ENCODE measurements at places on chromosomes 6 and 20. TPM values are rescaled to one million over a fixed set of nuclear protein-coding genes. Genes with fewer than 3 reads are reported as not detected.

REM1 gene
- total RNA-seq: not detected

HLA-DRB5 gene
- total RNA-seq: not detected

MOG gene
- total RNA-seq: not detected

POM121L2 gene
- total RNA-seq: not detected

MRPL2 gene
- 19.4 TPM for total RNA-seq

GRCh38 chr6:167791091-167791779 lies 35.5 kb upstream of the AFDN start:
- DNase-seq: no peak

DNA sequence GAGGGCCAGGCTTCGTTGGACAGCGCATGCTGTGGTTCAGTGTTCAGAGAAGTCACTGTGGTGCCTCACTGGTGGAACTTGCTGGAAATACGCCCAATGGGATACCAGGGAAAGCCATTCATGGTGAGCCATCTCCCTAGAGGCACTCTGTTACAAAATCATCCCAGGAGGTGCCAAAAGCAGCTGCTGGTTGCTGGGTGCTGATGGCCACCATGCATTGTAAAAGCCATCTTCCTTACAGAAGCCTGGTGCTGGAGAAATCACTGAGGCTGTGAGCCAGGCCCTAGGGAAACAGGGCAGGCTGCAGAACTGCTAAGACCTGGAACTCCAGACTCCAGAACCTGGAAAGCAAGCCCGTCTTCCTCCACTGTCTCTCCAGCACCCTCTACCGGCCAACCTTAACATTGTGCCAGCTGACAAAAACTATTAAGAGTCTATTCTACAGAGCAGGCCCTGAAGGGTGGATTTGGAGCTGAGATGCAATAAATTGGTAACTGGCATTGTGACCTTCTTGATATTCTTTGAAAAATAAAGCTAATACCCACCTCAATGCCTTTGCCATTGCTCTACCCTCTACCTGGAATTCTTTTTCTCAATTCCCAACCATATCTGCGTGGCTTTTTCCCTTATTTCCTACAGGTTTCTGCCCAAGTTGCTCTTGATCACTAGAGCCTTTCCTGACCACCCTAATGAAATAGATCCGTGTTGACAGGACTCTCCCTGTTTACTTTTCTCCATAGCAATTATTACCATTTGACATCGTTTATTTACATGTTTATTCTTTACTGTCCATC lies 18.5 kb downstream of the SNRPB start:
- DNase-seq: peak; percentile 86

DNA sequence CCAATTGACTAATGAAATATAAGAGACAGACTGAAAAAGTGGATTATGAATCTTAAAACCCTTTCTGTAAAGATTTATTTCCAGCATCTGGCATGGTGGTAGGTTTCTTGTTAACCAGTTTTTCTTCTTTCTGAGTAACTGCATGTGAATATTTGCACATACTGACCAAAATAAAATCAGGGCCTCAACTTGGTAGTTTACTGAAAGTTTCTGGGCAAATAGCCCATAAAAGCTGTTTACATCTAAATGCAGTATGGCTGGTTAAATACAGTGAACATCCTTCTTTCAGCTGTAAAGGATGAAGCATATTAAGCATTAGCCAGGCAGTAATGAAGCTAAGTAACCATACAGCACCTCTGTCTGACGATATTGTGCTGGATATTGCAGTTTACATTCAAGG lies 83.6 kb upstream of the EYS start:
- no peak for DNase-seq

DNA sequence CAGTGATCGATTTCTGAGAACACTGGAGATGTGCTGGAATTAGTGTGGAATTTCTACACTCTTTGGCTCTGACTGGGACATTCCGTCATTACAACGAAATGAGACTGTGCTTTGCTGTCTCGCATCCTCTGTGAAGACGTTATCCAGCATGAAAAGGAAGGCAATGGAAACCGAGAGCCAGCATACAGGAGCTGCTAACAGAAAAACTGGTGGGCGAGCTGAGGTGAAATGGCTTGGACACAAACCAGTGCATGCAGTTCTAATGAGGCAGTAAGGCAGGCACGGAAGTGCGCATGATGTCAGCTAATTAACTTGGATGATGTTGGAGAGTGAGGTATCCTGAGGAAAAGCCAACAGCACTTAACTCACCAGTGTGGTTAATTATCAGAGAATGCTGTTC lies 202.8 kb upstream of the AGPAT4 start:
- peak; percentile 90 for DNase-seq

- no peak for DNase-seq
Measured at GRCh38 chr6:40419377-40419776, 167.8 kb downstream of the LRFN2 start.

GRCh38 chr6:89952105-89952671 lies 57.9 kb downstream of the GJA10 start:
- DNase-seq: no peak

- peak; percentile 74 for DNase-seq
Measured at GRCh38 chr6:148414836-148415235, 72.2 kb downstream of the SASH1 start.

- DNase-seq: no peak
Measured at GRCh38 chr6:67633058-67633457, 1002.0 kb upstream of the ADGRB3 start.

- no peak for DNase-seq
Measured at GRCh38 chr6:5786321-5786968, 220.3 kb downstream of the NRN1 start.

DNA sequence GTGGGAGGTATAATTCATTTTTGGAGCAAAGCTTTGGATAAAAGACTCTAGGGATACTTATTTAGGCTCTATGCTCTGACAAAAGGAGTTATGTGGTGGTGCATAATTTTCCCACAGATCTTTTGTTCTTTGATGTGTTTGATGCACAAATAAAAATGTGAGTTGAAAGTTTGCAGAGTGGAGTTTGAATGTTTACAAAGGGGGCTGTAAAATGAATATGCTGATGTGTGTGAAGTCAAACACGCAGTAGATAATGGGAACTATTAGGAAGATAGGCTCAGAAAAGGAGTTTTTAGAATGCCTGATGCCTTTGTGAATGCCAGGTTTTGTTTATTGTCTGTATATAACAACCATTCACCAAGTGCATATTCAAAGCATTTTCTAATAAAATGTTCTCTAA lies 545.0 kb upstream of the EPHA7 start:
- DNase-seq: no peak

- DNase-seq: peak; percentile 25
Measured at GRCh38 chr6:112241820-112242429, 12.4 kb downstream of the LAMA4 start.

Data from dermis blood vessel endothelial cell (primary cell).